ENCODE measurements at places on chromosomes 2 and 18.

DNA sequence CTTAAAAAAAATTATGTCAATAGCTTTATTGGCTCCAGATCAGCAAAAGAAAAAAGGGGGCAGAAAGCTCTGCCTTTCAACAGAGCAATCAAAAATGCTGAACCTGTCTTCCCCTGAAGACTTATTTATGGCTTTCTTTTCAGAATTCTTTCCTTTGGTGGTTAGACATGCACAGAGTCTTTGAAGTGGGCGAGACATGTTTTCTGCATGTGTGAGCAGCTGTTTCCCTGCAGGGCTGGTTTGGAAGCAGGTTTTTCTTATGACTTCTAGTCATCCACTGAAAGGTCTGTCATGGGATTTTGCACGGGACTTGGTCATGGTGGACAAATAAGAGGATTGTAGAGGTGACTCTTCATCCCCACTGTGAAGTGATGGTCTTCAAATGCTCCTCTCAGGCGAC is 160.3 kb downstream of the VAPA start:
- DNase-seq = no peak

DNA sequence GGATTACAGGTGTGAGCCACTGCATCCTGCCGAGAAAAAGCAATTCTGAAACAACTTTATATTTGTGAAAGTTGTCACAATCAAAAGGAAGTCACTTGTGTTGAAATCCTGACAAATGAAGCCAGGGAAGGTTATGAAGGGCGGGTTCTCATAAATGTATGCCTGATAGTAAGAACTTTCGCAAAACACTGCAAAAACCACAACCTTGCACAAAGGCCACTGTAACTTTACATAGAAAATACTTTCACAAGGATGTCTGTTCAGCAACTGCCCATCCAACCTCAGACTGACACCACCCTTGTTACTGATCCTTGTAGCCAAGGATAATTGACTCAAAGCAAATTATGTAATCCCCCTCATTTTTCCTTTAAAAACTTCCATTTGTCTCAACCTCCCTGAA is 90.6 kb downstream of the SLC4A3 start:
- DNase-seq = no peak

- DNase-seq = no peak
Measured at GRCh38 chr2:207110715-207111114, 55.0 kb downstream of the KLF7 start.

DNA sequence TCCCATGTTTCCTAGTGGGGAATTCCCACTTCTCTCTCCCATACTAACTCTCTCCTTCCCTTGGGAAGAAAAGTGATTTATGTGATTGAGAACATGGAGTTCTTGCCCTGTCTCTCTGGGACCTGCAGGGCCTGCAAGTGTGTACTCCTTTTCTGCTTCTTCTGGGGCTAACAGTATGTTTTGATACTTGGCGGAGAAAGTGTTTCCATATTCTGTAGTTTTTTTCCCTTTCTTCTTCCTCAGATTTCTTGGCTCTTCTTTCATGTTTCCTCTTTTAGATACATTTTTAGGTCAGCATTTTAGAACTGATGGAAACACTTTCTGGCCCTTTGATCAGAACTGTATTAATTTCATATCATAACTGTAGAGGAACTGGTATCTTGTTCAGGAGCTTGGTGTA is 352.2 kb downstream of the DLGAP1 start:
- DNase-seq = no peak

- DNase-seq = no peak
Measured at GRCh38 chr2:234272069-234272850, 221.8 kb downstream of the SPP2 start.

DNA sequence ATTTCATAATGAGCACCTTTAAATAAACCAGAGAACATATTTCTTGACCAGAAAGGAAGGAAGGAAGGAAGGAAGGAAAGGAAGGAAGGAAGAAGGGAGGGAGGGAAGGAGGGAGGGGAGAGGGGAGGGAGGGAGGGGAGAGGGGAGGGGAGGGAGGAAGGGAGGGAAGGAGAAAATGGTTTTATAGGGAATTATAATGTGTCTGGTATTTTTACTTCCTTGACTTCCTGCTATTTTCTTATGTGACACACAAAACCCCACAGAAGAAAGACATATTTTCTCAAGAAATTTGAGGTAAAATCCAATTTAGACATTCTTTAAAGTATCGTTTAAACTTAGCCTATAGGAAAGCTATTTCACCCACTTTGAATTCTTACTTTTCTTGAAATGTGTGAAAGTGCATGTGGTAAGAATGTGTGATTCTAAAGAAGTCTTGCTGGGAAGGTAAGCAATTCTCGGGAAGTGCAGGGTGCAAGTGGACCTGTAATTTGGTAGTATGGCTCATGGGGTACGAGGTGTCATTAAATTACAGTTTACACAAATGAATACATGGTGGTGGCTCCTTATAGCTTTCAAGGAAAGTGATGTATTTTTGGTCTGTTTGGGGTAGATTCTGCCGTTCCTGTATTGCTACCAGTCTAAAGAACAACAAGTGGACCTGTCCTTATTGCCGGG is 18.0 kb downstream of the RNF125 start:
- DNase-seq = no peak

DNA sequence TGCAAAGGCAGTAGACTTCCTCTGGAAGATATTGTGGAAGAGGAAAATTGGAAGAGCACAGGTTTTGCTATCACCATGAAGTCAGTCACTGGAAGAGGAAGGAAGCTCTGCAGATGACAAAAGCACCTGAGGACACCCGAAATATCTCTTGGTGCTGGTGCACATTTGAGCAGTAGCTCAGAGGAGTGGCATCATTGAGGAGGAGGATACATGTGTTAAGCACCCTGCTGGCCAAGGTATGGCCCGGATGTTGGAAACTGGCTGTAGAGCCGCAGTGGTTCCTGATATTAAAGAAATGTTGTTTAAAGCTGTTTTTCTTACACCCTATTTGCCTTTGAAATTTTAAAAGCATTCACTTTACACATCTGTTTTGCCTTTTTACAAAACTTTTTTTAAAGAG is 32.7 kb upstream of the SCYGR2 start:
- no peak for DNase-seq

DNA sequence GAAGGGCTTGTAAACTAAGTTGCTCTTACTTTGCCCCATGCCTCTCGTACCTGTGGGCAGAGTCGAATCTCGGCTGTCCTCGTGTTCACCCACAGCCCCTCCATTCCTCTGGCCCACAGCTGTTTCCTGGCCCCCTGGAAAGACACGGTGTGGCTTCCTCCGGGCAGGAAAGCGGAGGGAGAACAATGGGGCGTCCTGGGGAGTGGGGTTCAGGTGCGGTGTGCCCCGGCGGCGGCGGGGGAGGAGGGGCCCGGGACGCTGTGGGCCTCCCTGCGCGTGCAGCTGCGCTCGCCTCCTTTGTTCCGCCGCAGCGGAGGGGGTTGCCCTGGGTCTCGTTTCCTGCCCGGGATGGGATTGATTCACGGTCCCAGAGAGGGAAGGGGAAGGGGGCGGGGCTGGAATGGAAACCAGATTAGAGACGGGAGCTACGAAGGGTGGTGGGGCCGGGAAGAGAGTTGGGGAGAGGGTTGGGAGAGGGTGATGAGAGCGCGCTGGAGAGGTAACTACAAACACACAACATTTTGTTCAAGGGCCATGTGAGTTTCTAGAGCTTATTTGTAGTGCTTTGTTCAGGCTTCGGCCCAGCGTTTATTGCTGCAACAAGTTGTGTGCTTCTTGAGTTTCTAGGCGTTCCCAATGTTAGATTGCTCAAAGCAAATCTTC is 796 bp downstream of the MYO1B start:
- DNase-seq = no peak

GRCh38 chr2:70991142-70991541 is 3.5 kb downstream of the TEX261 start:
- no peak for DNase-seq

GRCh38 chr2:11775384-11775783 is 29.0 kb downstream of the LPIN1 start:
- DNase-seq = no peak

DNA sequence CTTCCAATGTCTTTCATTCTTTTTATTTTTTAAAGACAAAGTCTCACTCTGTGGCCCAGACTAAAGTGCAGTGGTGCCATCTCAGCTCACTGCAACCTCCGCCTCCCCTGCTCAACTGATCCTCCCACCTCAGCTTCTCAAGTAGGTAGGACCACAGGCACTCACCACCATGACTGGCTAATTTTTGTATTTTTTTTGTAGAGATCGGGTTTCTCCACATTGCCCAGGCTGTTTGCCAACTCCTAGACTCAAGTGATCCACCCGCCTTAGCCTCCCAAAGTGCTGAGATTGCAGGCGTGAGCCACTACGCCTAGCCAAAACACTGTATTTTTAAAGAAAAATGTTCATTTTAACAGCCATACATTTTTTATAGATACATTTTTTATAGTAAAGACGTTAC is 12.7 kb downstream of the GCKR start:
- no peak for DNase-seq

- DNase-seq = no peak
Measured at GRCh38 chr2:54559593-54560145, 103.5 kb downstream of the SPTBN1 start.

- no peak for DNase-seq
Measured at GRCh38 chr2:657766-658165, 19.4 kb downstream of the TMEM18 start.

DNA sequence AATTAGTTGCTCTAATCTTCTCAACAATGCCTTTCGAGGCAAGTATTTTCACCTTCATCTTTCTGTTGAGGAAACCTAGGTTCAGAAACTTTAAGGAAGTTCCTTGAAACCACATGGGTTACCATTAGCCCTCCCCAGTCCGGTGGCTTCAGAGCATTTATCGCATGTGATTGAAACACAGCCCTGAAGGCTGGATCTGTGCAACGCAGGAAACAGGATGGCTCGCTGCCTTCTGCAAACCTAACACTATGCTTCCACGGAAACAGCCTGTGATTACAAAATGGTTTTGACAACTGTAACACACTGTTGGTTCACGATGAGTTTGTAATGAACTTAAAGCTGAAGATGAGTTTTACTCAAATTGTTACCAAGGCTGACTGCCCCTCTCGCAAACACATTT is 68.5 kb downstream of the EPB41L3 start:
- no peak for DNase-seq

DNA sequence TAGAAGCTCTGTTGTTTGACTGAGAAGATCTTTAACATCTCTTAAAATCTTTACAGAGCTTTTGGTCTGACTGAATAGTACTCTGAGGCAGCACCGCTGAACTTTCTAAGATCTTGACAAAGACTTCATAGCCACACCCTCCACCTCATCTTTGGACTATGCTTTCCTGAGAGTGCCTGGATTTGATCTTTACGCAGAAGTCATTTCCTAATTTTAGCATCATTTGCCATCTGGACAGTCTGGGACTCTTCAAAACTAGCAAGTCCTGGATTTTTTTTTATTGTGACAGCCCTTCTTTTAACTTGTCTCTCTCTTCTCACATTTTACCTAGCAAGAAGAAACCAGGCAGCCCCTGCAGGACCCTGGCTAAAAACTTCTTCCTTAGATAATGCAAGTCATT is 188.8 kb downstream of the CTIF start:
- DNase-seq = no peak

DNA sequence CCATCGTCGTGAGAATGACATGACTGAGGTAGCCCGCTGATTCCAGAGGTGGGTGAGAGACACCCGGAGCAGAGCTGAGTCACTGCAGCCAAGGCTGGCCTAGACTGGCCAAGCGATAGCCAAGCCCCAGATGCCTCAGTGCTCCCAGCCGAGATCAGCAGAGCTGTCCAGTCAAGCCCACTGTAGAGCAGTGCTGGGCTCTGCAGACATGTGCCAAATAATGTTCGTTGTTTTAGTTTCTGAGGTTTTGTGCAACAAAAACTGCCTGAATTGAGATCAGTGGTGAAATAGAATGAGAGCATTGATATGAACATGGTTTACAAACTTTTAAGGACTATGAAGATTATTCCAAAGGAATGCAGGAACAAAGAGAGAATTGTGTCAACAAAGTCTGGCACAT is 42.1 kb downstream of the INSIG2 start:
- no peak for DNase-seq

DNA sequence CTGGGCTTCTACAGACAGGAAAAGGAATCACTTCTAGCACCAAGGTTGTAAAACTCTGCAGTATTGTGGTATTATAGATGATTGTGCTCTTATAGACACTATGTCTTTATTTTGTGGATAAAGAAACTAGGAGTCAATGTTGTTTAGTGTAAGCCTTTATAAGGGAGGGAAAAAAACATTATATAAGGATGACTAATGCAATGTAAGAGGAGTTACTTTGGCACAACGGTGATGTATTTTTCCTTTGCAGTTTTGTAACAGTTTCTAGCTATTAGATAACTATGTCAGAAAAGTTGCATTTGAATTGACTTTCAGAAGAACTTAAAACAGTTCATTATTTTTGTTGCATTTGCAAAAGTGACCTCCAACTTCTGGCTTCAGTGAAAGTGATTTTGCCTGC is 545.4 kb downstream of the CCDC85A start:
- DNase-seq = no peak

DNA sequence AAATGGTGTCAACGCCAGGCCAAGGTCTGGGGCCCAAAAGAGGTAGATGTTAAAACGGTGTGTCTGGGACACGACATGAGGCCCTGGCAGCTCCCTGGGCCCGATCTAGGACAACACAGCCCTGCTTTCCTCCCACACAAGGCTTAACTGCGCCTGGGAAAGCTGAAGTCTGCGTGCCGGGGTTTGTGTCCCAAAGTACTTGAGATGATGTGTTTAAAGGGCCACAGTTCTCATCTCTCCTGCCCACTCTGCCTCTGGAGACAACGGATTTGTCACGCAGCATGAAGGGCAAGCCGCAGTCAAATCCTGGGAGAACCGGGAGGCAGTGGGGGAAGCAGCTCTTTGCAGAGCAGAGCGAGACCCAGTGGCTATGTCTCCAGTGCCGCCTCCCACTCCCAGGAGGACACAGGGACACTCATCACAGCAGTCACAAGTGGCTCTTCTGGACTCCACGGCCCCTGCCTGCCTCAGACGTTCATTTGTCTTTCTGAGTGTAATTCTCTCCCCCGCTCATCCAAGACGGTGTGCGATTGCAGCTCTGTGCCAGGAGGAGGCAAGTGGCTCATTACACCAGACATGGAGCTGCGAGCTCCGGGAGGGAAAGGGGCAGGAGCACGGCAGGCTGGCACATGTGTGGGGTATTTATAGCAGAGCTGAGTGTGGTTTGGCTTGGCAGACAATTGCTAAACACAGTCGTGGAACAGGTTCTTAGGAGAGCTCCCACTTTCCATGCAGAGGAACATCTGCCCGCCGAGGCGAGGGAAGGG is 57.7 kb upstream of the SEMA4C start:
- no peak for DNase-seq

DNA sequence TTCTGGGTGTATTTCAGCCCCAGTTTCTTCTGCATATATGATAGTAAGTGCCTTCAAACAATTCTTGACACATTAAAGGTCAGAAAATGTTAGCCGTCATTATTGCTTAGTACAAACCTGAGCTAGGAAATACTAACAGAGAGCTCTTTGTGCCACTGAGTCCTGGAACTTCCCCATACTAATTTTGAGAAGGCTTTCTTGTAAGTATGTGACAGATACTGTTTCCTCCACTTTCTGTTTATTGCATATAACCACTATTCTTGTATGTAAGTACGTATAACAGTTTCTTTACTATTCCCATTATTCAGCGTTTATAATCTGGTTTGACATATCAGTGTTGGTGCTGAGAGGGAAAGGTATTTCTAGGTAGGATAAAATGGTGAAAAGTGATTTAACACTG is 9.8 kb downstream of the PPP1CB start:
- DNase-seq = no peak

Measured in memory B cell (primary cell).